ENCODE measurements at places on chromosomes 3 and 15. TPM values are rescaled to one million over a fixed set of nuclear protein-coding genes. Genes with fewer than 3 reads are reported as not detected.

- DNase-seq = no peak
Observed at GRCh38 chr3:22594990-22595389, 608.1 kb upstream of the UBE2E2 start.

CLDN18 gene
- total RNA-seq = not detected

DNA sequence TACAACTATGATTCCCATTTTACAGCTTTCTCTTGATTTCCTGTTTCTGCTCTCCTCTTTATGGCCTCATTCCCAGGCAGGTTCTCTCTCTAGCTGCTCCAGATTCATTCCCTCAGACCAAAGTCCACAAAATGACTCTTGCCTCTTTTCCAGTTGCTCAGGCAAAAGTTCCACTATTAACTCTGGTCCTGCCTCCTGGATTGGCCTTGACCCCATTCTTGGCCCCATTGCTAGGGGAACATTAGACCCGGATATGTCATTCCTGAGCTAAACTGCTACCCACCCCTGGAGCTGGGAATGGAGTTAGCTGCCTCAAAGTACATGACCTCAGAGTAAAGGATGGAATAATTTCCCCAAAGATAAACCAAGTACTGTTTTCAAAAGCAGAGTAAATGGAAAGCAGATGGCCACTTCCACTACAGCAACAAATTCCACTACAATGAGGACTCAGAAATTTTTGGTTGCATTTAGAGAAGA, 73.0 kb upstream of the GAP43 start:
- no peak for DNase-seq

DNA sequence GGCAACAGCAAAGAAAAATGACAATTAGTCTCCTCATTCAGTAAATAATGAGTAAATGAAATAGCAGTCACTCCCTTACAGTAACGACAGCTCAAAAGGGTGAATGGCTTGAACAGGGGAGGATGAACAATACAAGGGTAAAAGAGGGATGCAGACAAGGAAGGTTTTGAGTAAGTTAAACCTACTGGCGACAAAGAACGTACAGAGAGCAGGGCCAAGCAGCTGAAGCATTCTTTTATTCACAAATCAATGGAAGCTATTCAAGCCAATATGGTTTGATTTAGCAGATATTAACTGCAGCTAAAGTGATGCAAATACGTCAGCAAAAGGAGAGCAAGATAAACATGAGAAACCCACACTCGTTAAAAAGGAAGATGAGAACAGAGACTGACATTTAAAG, 90.7 kb upstream of the ICE2 start:
- no peak for DNase-seq

GRCh38 chr15:49978121-49978520, 140.9 kb downstream of the ATP8B4 start:
- DNase-seq = no peak

GRCh38 chr15:25478313-25478712, 39.5 kb upstream of the UBE3A start:
- DNase-seq = no peak

ZNF501 gene
- total RNA-seq = 4.4 TPM

DNA sequence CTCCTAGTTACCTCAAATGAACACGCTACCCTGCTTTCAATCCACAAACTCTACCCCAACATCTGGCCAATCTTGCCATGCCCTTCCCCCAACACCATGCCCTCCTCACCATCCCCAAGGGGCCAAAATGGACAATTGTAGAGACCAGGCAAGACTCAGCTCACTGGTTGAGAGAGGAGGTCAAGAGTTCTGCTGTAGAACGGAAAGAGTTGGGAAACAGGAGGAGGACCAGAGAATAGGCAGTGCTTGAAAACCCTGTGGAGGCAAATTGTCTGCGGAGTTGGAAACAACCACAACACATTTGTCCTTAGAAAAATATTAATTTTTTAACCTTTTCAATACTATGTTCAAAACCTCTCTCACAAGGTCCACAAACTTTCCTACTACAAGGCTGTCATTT, 128.8 kb upstream of the BFSP2 start:
- DNase-seq = no peak

DNA sequence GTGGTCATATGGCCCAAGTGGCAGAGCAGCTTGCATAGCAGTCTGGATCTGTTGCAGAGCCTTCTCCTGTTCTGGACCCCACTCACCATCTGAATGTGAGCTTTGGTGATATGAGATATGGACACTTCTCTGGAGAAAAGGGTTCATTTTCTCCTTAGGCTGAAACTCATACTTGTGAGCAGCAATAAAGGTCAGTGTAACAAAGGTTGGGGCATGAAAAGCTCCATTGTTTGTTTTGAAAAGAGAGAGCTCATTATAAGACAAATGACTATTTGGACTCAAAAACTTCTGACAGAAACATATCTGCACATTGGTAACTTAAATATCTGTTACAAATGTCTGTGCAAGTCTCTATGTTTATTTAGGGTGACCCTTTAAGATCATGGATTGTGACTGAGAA, 517.3 kb downstream of the MFSD1 start:
- no peak for DNase-seq

ST3GAL6 gene
- 87.0 TPM for total RNA-seq

DNA sequence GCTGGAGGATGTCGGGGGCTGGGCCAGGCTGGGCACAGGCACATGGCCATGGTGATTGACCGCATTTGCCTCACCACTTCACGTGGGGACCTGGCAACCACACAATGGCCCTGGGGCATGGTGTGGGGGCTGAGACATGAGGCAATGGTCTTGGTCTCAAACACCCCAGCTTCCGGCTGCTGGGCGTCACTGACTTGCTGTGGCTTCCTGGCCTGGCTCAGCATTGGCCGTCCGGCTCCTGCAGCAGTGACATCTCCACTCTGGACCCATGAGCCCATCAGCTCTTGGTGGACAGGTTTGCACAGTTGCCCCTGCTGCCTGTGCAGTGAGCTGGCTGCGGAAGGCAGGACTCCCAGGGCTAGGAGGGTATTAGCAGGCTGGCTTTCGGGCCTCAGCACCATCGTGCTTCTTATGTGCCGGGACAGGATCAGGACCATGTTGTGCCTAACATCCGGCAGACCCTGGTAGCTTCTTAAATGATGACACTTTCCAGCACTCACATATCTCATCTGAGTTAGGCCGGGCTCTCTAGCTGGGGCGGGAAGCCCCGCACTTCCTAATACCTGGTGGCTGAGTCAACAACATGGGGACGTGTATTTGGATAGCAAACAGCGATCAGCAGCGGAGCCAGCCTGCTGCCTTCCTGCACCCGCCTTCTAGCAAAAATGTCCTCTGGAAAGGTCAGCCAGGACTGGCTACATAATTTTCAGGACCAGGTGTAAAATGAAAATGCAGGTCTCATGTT, 34.1 kb downstream of the ZNF710 start:
- peak; percentile 77 for DNase-seq

SSUH2 gene
- total RNA-seq = 2.4 TPM

DNA sequence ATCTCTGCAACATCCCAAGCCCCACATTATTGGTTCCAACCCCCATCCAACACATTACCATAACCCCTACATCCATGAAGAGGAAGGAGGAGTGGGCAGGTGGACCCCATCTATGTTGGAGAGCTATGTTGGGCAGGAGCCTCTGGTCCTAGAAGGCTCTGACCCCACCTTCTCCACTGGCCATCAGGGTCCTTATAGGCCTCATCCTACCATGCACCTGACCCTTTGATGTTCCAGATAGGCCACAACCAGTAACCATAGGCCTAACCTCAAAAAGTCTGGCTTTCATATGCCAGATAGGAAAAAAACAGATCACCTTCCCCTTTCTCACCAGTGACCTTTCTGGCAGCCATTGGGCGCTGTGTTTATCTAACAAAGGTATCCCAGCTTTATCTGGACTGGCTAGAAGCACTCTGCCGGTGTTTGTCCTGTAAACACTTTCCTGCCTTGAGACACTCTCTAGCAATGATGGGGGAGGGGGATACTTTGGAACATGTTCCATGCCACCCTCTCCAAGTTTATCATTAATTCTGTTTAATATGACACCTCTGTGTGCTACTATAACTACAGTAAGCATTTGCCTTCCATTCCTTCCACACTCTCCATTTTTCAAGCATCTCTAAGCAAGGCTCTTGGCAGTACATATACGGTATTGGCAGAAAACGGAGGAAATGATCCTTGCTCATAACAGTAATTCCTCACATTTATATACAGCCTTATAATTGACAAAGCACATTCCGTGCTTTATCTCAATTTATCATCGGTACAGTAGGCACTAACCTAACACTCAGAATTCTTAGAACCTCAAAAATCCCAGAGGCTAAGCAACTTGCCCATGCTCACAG, 377.1 kb downstream of the VPS13C start:
- no peak for DNase-seq

DNA sequence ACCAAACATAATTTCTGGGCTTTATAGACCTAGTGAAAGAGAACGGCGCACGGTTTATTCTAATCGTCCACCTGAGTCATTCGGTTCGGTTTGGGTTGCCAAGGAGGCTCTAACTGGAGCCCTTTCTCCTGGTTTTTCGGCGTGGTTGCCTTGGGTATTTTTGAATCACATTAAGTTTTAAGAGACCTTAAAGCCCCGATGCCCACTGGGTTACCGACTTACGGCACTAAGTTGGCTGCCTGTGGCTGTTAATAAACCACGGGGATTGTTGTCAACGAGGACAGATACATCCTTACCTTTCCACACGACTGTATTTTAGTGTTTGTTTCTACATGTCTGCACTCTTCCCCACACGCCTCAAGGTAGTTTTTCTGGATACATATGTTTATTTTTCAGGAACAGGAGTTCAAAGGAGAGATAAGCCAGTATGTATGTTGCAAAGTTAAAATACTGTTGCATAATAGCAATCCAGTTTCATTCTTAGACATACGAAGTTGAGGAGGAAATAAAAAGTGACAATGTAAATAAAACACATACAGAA, 1.2 kb upstream of the ANP32A start:
- DNase-seq = no peak

DNA sequence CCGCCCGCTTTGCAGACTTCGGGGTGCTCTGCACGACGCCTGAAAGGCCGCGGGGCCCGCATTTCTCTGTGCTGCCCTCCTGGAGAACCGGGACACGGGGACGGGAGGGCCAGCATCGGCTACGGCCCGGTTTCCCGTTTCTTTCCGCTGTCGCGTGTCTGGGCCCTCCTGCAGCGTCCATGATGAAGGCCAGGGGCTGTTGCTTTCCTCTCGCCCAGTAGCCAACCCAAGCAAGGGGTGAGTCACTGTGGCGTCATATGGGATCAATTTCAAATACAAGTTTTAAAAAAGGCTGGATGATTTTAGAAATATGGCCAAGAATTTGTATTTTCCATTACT, 435 bp downstream of the SLC35G2 start:
- DNase-seq = no peak
